ENCODE measurements at places on chromosomes 2 and 18. TPM values are rescaled to one million over a fixed set of nuclear protein-coding genes. Genes with fewer than 3 reads are reported as not detected.

The FAM110C gene
- 24.6 TPM for total RNA-seq

DNA sequence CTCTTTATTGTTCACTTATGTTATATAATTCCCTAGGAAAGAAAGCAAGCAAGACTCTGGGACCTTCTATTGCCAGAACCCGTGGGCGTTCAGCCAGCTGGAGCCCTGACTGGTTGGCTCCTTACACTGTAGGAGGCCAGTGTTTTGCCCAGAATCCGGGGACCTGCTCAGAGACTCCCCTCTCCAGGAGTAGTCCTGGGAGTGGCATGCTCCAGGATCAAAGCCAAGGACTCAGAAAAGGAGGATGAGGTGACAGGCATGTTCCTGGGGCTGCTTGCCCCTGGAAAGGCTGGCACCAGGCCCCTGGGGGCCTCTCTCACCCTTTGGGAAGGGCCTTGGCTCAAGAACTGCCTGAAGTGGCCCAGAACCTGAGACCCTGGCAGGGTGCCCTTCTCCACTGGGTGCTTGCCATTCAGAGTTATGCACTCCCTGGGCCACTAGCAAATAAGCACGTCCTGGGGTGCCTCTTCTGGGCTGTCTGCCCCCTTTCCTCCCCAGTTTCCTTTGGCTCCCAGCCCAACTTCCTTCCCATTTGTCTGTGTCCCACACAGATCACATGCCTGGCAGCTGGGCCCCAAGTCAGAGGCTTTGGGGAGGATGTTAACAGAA, 19.6 kb upstream of the KIF3C start:
- DNase-seq, result peak; percentile 60

- peak; percentile 28 for DNase-seq
These were observed 105.6 kb downstream of the PRPF40A start for GRCh38 chr2:152611458-152612231.

- DNase-seq, result no peak
These were observed 101.5 kb downstream of the NCOA1 start for GRCh38 chr2:24592441-24593100.

- no peak for DNase-seq
These were observed 400.6 kb downstream of the THSD7B start for GRCh38 chr2:137165968-137166367.

- DNase-seq, result peak; percentile 20
These were observed 83.4 kb downstream of the ZFP36L2 start for GRCh38 chr2:43142921-43143438.

- DNase-seq, result no peak
These were observed 287.9 kb upstream of the HNMT start for GRCh38 chr2:137676346-137676745.

- DNase-seq, result no peak
These were observed 105.5 kb downstream of the ARL6IP6 start for GRCh38 chr2:152823905-152824304.
